ENCODE measurements at places on chromosomes 4 and X. TPM values are rescaled to one million over a fixed set of nuclear protein-coding genes. Genes with fewer than 3 reads are reported as not detected.

- no peaks in the 10 kb centered on the region for H3K4me1 ChIP-seq
- no peaks in the 10 kb centered on the region for H3K27me3 ChIP-seq
- H3K36me3 ChIP-seq, result no peaks in the 10 kb centered on the region
- H3K4me3 ChIP-seq, result no peak overlapping the region
- no peak overlapping the region for H3K27ac ChIP-seq
These were observed 2.5 kb downstream of the AADAT start for GRCh38 chr4:170087163-170087700.

DNA sequence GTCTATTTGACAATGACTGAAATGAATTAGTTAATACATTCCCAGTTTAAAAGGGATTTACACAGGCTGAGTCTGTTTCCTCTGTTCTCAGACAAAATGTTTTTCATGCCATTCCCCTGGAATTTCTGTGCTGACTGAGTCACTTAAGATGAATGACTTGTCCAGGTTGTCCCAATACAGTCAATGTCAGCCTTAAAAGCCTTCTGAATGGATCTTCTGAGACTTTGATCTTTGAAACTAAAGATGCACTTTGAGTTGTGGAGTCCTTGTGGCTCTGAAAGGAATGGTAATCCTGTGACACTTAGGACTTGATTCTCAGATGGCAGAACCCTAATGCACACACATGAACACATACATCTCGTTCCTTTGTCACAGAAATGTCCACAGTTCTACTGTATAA, 622.2 kb upstream of the GRID2 start:
- no peaks in the 10 kb centered on the region for H3K27me3 ChIP-seq
- no peak overlapping the region for H3K27ac ChIP-seq
- no peaks in the 10 kb centered on the region for H3K36me3 ChIP-seq
- DNase-seq, result no peak

The RAB41 gene
- total RNA-seq, result not detected

The FAM50A gene
- 47.5 TPM for total RNA-seq

- DNase-seq, result no peak
- no peak overlapping the region for H3K4me3 ChIP-seq
- no peaks in the 10 kb centered on the region for H3K36me3 ChIP-seq
- H3K4me1 ChIP-seq, result no peaks in the 10 kb centered on the region
- H3K27me3 ChIP-seq, result no peaks in the 10 kb centered on the region
- no peak overlapping the region for H3K27ac ChIP-seq
These were observed 140.3 kb upstream of the SMAD1 start for GRCh38 chr4:145341381-145341780.

- H3K4me1 ChIP-seq, result no peaks in the 10 kb centered on the region
- H3K4me3 ChIP-seq, result no peak overlapping the region
- no peak overlapping the region for H3K27ac ChIP-seq
- no peak for DNase-seq
These were observed 68.7 kb downstream of the MEPE start for GRCh38 chr4:87901422-87901992.

The USP26 gene
- total RNA-seq, result not detected

All from tibial nerve (tissue), 4 donors.